Activated naive CD4-positive, alpha-beta T cell treated with Interleukin-2 at 50 U/mL for 16 hours (primary cell): ENCODE measurements at places on chromosomes 2 and 18.

GRCh38 chr2:47008381-47009252 lies 93.0 kb upstream of the MCFD2 start:
- DNase-seq = no peak

DNA sequence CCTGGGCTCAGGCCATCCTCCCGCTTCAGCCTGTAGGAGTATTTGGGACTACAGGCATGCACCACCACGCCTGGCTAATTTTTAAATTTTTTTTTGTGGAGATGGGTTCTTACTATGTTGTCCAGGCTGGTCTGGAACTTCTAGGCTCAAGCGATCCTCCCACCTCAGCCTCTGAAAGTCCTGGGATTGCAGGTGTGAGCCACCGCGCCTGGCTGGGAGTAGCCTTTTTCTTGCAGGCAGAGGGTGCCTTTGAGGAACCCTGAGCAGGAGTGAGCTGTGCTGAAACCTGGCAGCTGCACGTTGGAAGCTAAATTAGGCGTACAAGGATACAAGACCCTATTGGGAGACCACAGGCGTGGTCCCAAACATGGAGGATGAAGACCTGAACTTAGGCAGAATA lies 8.0 kb downstream of the CTDSP1 start:
- DNase-seq = no peak

GRCh38 chr2:30040147-30040546 lies 106.7 kb upstream of the YPEL5 start:
- DNase-seq = no peak

- DNase-seq = no peak
Observed at GRCh38 chr18:76979906-76980305, 152.7 kb downstream of the MBP start.

- DNase-seq = peak; percentile 59
Observed at GRCh38 chr2:25362434-25363145, 20.9 kb upstream of the DNMT3A start.

DNA sequence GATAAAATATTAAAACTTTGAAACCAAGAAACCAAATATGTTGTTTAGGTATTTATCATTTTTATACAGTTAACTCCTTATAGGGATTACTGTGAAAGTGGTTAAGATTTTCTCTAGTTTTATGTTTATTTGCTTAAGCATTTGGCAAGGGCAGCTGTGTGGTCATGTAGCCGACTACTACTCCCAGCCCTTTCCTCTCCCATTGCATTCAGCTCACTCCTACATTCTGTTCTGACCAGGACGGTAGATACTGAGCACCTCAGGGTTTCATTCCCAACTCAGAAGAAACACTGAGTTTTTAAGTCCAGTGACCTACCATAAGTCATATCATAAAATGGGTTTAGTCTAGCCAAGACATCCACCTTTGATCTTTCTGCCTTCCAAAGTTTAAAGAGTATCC lies 19.8 kb downstream of the FZD5 start:
- no peak for DNase-seq

DNA sequence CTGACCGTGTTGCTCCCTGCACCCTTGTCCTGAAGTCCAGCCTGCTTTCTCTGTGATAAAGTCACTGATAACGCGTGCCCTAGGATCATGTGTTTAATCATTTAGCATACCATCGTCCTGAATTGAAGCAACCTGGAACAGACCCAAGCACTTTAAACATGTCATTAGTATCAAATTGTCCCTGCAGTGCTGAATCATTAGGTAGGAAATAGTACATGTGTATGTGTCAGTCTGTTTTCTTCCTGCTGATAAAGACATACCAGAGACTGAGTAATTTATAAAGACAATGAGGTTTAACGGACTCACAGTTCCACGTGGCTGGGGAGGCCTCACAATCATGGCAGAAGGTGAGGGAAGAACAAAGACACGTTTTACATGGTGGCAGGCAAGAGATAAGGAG lies 2.8 kb downstream of the ASB18 start:
- DNase-seq = no peak

DNA sequence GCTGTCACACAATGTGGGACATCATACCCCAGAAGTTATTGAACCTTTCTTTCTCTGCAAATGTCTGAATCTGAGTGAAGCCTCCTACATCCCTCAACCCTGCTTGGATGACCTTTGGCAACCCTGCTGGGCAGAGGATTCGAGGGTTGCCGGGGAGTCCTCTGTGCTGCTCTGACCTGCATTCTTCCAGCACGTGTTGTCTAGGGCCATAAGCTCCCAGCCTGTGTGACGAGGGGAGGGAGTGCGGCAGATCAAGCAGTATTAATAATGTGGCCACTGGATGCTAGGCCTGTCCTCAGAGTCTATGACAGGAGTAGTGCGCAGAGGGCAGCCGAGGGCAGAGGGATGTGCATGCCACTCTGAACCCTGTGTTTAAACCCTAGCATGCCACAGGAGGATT lies 58.8 kb downstream of the RPL37A start:
- no peak for DNase-seq

DNA sequence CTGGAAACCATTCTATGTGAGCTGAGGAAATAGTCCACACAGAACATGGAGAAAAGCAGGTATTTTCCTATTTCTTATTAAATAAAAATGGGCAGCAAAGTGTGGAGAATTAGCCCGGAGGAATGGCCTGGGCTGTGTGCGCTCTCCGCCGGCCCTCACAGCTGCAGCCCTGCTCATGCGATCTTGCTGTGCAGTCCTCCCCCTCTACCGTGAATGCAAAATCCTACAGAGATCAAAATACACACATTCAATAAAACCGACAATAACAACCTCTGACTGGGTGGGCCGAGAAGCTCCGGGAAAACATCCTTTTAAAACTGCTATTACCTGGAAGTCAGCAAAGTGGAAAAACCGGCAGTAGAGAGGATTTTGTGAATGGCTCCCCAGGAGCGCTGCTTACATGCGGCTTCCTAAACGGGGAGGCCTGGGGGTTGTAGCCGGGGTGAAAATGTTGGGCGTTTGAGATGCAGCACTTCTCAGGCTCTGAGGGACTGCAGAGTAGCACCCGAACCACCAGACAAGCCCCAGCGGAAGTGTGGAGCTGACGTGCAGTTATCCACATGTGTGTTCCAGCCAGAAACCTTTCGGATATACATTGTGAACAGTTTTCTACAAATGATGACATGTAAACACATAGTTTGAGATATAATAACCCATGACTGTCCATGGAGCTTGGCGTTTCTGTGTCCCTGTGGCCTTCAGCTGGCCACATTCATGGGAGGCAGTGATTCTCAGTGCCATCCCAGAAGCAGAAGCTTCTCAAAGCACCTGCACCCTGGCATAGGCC lies 94.2 kb upstream of the ALKAL2 start:
- DNase-seq = no peak

DNA sequence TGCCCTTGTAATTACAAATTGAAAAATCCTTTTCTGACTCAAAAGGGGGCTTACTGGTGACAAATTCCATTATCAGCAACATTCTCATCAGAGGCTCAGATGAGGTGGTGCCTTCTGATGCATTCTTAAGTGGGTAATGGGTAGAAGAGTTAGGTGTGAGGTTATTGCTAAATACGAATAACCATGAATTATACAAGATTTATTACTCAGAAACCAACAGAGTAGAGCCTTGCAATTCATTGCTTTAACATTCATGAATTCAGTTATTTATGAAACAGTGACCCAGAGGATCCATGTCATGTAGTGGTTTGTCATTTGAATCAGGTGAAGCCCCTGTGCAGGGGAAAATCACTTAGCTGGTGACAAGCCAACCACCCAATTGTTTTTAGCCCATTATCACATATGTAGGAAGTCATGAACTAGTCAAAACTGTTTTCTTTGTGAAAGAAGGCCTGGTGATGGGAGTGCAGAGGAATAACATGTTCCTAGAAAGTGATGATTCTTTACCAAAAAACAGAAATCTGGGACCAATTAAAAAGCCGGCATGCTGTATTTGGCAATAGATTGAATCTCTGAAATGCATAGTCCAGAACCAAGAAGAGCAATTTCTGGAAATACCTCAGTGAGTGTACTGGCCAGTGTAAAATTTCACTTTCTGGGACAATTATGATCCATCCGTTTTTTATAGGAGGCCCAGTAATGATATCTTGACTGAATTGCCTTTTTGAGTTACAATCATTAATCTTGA lies 70.2 kb downstream of the CRIM1 start:
- DNase-seq = no peak

DNA sequence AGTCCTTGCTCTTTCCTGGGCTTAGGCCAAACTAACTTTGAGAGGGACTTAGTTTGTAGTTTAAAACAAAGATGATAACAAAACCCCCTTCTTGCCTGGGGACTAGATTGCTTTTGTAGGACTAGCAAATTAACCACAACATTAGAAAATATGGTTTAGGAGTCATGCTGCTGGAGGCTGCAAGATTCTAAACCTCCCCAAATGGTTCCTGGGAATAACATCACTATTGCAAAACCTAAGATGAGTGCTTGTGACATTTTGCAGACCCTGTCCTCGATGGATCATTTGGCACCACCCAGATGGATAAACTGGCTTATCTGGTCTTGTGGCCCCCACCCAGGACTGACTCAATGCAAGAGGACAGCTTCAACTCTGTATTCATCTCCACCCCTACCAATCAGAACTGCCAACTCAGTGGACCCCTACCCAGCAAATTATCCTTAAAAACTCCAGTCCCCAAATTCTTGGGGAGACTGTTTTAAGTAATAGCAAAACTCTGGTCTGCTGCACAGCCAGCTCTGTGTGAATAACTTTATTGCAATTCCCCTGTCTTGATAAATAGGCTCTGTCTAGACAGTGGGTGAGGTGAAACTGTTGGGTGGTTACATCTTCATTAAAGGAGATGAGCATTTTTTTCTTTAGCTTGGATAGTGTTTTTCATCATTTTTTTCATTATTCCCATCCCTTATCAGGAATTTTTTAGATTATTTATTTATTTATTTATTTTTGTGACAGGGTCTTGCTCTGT lies 58.9 kb downstream of the SPTBN1 start:
- no peak for DNase-seq

- DNase-seq = no peak
Observed at GRCh38 chr2:20543469-20544152, 96.7 kb downstream of the RHOB start.

GRCh38 chr2:179622635-179623300 lies 238.6 kb downstream of the ZNF385B start:
- DNase-seq = no peak

DNA sequence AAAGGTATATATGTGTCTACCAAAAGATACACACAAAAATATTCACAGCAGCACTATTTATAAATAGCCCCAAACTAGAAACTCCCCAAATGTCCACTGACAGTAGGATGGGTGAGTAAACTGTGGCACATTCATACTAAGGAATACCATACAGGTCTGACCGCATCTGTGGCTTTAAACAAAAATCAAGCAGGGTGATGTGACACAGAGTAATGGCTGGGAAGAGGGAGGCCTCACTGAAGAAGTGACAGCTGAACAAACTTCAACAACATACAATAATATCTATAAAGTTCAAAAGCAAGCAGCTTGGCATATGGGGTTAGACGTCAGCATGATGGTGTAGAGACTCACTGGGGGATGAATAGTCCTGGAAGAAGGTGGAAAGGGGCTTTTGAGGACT lies 115.1 kb upstream of the PPP1CB start:
- no peak for DNase-seq

- no peak for DNase-seq
Observed at GRCh38 chr2:42558827-42559226, 9.6 kb upstream of the MTA3 start.

DNA sequence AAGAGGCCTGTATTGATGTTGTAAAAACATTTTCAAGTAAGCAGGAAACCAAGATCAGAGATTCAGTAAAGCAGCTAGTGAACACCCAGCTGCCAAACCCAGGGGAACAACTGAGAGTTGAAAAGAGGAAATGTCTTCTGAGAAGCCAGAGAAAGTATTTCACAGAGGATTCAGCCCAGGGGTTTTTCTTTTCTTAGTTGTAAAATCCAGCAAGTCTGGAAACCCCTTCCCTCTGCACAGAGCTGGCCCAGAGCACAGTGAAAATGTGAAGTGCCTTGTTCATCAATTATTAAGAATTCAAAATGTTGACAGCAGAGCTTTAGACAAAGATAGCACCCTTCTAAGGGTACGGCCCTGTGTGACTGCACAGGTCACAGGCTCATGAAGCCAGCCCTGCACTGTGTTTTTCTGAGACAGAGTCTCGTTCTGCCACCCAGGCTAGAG lies 28.4 kb downstream of the AFF3 start:
- DNase-seq = no peak

DNA sequence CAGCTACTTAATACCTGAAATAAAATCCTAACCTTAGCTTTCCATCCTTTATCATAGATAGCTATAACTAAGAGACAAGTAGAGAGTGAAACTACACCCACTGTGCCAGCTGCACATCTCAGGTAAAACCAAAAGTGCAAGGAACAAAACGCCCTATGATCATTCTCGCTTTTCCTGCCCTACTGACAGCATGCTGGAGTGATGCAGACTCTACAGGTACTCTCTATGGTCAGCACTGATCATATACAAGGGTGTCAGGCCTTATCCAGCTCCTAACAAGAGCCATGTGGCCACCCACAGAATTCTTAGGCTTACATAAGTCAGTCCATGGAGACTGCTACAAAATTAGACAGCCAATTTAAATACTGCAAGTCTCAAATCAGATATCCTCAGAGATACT lies 45.6 kb downstream of the REV1 start:
- no peak for DNase-seq

- DNase-seq = no peak
Observed at GRCh38 chr2:148987286-148987685, 51.2 kb upstream of the LYPD6B start.

- no peak for DNase-seq
Observed at GRCh38 chr18:59008302-59008974, 131.2 kb upstream of the SEC11C start.
